GM12865 (cell line): ENCODE measurements at places on chromosomes 16 and 17.
A peak's percentile ranks its signal among the peaks of the same experiment; 100 is the strongest.

DNA sequence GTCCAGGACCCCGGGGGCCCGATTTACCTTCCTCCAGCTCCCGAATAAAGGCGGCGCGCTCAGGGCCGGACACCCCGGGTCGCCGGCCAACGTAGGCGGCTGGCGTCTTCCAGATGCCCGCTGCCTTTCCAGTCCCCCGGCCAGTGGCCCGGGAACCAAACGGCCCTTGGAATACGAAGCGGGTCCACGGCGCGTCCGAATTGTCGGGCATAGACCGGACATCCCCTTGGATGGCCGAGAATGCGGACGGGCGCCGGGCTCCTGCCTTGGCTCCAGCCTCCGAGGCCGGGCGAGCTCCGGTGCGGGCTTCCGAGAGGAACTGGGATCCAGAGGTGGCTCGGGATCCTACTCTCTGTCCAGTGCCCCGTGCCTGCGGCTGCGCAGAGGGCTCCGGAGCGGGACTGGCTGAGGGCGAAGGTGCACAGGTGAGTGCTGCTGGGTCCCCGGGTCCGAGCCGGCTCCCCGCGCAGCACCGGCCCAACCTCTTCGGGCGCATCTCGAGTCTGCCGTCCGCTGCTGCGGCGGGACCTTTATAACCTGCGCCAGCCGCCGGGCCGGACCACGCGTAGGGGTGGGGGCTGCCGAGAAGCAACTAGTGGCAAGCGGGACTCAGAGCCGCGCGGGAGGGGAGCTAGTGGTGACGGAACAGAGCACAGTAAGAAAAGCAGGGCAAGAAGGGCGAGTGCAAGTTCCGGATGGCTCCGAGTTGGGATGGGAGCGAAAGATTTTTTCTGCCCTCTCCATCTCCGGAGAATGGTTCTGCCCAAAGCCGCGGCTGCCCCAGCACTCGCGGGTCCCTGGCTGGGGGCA lies at the start of gene HAP1:
Gene HAP1 (minus strand): TSS at position 505 of the 810 bp plus-strand sequence. CDS start 9 bp downstream, at position 496.
- DNase-seq: no peak

DNA sequence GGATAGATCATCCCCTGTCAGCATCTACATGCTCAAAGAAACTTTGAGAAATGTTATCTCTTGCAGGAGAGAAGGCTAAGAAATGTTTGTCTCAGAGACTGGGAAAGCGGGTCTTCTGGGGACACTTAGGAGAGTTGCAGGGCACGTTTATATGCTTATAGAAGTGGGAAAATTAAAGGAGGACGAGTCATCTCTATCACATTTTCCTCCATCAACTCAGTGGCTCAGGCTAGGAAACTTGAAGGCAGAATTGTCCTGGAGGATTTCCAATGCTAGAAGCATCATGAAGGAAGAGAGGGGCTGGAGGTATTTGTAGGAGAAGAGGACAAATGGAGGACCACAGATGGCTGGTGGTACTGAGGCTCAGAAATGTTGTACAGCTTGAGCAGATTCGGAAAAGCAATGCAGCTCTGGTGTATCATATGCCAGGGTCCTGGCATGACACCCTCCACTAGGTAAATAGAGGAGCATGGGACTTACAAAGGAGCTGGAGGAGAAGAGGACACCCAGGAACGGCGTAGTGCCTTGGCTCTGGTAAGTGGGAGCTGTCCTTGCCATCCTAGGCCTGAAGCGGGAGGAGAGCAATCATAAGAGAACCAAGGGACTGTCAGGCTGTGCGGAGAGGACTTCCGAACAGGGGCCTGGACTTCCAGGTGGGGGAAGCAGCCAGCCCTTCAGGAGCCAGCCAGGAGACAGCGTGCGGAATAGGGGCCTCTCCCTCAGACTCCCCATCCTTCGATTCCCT lies 4.5 kb upstream of the HS3ST3B1 start:
- DNase-seq: no peak

- no peak for DNase-seq
These were observed 55.3 kb downstream of the SOCS3 start for GRCh38 chr17:78304549-78305037.

GRCh38 chr16:68345351-68345810 lies 34.6 kb downstream of the PRMT7 start:
- DNase-seq: no peak

- DNase-seq: peak; percentile 64
These were observed 5.6 kb downstream of the ALOX12 start for GRCh38 chr17:7001318-7001961.

DNA sequence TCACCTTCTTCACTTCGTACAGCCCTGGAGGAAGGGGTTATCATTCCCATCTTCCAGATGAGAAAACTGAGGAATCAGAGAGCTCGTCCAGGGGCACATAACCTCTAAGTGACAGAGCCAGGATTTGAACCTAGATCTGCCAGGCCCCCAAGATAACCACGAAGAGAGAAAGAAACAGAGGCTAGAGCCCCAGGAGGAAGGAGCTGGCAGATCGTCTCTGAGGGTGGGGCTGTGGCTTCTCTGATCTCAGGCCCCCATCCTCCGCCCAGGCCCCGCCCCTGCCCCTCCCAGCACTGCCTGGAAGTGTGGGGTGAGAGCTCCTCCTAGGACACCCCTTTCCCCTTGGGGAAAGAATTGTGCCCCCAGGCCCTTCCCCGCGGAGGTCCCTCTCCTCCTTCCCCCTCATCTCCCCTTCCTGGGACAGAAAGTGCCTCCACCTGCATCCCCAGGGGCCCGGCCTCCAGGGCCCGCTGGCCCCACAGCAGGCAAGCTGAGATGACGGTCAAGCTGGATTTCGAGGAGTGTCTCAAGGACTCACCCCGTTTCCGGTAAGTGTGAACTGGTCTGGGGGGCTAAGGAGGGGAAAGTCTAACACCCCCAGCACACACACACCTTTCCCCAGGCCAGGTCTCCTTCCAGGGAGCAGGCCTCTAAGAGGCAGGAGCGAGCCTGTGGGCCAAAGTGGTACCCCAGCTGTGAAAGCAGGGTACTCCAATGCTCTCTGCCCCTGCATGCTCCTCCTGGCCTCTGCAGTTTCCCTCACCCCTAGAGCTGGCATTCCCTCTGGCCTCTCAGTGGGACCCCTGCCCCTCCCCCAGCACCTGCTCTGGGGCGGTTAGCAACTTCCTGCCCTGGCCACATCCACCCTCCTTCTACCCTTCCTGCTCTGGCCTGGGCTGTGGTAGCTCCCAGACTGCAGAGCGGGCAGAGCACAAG lies at the start of gene ACAP1:
Gene ACAP1 (plus strand): TSS at position 290 of the 936 bp plus-strand sequence. CDS start 206 bp downstream, at position 496.
- DNase-seq: peak; percentile 88

DNA sequence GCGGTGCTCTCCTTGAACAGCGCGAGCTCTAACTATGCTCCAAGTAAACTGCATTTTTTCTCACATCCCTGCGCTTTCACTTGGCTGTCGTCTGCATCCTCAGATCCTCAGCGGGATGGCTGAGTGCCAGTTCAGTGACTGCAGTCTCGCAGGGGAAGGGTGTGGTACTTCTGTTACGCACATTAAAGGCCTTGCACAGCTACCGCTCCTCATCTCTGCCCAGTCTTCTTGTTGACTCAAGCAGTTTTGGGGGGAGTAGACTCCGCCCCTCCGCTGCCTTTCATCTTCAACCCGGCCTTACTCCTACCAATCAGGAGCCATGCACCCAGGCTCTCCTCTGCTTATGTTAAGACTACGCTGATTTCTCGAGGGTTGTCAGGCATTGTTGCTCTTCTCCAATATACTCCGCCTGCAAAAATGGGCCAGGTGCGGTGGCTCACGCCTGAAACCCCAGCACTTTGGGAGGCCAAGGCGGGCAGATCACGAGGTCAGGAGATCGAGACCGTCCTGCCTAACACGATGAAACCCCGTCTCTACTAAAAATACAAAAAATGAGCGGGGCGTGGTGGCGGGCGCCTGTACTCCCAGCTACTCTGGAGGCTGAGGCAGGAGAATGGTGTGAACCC lies 10.0 kb downstream of the ATP5PD start:
- no peak for DNase-seq

DNA sequence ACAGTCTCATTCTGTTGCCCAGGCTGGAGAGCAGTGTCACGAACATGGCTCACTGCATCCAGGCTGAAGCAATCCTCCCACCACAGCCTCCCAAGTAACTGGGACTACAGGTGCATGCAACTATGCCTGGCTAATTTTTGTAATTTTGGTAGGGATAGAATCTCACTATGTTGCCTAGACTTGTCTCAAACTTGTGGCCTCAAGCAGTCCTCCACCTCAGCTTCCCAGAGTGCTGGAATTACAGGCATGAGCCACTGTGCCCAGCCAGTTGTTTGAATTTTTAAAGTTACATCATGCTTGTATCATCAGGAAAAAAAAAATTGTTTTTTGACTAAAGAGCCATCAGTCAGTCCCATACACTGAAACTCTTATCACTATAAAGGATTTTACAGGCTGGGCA lies 17.1 kb upstream of the VPS4A start:
- no peak for DNase-seq
